ENCODE measurements at places on chromosomes 1 and 21. TPM values are rescaled to one million over a fixed set of nuclear protein-coding genes. Genes with fewer than 3 reads are reported as not detected.

Gene HTR6
- not detected for total RNA-seq

Gene CYP2J2
- 20.4 TPM for total RNA-seq

Gene SLAMF1
- total RNA-seq: 0.83 TPM

Gene C2CD4D
- total RNA-seq: 1.4 TPM

Gene AADACL3
- not detected for total RNA-seq

Gene B3GALT2
- total RNA-seq: 2.3 TPM

Gene LCE1D
- total RNA-seq: not detected

Measured in ureter (tissue), 1 donor.